ENCODE measurements at places on chromosomes 2 and 18. TPM values are rescaled to one million over a fixed set of nuclear protein-coding genes. Genes with fewer than 3 reads are reported as not detected.

The FOXI3 gene
- total RNA-seq = 13.5 TPM

The IKZF2 gene
- 4.2 TPM for total RNA-seq

The DSG1 gene
- total RNA-seq = not detected

The ME2 gene
- 51.9 TPM for total RNA-seq

The GPR17 gene
- not detected for total RNA-seq

The INHA gene
- total RNA-seq = 1.4 TPM

The NOSTRIN gene
- not detected for total RNA-seq

All from WTC11 (cell line).